Stimulated activated CD4-positive, alpha-beta T cell treated with anti-CD3 and anti-CD28 coated beads, TNF-alpha, amount 100 ng/mL, for 48 hours (primary cell): ENCODE measurements at places on chromosomes 6 and 20.

GRCh38 chr20:13337090-13337784, 116.2 kb downstream of the ISM1 start:
- DNase-seq: no peak

DNA sequence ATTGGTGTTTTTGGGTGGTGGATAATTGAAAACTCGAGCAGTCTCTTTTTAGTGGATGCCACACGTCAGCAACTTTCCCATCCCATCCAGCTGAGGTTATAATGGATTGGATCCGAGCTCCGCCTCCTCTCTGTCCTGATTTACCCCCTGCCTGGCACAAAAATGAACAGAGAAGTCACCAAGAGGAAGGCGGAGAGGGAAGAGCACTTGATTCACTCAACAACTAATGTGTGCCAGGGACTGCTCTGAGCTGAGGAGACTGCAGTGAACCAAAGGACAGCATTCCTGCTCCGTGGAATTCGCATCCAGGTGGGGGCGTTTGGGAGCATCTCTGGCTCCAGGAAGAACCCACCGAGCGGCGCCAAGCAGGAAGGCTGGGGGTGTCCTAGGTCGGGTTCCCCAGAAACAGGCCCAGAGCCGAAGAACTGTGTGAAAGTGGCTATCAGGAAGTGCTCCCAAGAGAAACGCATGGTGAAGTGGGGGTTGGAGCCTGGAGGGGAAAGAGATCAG, 95.8 kb upstream of the NAA20 start:
- no peak for DNase-seq

DNA sequence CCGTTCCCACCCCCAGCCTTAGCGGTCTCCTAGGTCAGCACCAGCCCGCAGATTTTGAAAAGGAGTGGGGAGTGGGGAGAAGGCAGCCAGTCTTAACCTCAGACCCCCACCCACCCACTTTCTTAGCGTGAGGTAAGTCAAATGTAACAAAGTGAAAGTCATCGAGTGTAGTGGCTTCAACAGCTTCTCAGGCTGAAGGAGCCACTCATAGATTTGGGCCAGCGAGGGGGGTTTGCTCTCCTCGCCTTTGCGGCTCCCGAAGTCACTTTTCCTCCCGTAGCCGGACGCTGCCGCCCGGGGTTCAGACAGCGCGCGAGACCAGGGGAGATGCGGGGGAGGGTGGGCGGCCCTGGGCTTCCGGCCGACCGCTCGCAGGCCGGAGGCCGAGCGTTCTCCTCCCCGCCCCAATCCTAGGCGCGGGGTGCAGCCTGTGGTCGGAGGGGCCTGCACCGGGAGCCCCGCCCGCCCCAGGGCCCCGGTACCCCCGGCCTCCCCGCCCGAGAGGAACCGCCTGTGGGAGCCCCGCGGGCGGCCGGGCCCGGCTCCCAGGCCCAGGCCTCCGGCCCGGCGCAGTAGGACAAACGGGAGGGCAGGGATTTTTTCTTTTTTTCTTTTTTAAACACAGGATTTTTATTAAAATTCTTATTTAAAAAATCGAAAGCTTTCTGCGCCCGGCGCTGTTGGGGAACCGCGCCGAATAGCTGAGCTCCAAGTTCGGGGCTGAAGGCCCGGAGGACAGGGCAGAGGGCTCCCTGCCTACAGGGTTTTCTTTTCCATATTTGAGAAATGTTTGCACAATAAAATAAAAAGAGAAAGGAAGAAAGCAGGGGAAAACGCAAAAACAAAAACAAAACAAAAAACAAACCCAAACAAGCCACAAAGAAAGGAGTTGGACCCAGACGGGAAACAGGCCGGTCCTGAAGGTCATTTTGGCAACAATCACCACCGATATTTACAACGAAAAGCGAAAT, 3.2 kb downstream of the NKX2-2 start:
- no peak for DNase-seq

DNA sequence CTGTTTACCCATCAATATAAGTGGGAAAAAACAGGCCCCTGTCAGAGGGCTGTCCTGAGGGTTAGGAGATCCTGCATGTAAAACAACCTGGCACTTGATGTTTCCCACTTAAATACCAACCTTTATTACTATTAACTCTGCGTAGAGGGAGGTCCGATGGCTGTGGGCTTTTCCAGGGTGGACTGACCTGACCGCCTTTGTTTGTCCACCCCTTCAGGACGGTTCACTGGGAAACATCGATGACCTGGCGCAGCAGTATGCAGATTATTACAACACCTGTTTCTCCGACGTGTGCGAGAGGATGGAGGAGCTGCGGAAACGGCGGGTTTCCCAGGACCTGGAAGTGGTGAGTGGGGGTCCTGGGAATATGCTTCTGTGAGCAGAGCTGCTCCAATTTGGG, 47.3 kb downstream of the SASH1 start:
- DNase-seq: no peak

DNA sequence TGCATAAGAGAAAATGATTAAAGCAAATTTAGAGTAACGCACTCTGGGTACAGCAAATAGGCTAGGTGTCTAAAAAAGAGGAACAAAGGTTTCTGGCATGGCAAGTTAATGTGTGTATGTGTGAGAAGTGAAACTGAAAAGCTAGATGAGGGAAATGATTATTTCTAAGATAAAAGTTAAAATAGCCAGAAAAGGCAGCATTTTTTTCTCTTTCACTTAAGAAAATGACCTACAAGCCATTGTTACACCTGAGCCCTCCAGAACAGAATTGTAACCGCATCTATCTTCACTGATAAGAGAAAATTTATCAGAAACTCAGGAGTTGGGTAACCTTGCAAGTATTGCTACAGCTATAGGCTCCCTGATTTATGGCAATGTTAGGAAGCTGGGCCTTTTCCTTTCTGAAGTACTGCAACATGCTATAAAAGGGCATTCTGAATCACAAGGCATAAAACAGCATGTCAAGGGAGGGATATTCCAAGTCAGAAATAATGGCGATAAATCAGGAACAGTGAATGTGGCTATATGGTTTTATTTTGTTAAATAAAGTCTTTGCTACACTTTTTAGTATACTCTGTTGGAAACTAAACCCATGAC, 395.3 kb downstream of the TBC1D32 start:
- DNase-seq: no peak

- no peak for DNase-seq
These were observed 251.5 kb downstream of the TFAP2A start for GRCh38 chr6:10163203-10163962.

DNA sequence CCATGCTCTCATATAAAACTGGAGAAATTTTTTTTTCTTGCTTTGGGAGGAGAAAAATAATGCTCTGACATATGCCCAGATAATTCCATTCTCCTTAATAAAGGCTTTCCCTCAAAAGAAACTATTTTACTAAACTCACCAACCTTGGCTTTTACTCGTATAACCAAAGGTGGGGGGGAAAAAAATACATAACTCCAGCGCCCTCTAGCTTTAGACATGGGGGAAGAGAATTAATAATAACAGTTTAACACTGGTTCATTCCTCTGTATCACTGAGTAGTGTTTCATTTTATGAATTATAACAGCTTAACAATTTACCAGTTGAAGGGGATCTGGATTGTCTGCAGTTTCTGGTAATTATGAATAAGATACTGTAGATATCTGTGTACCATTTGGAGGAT, 1226.1 kb downstream of the GRIK2 start:
- no peak for DNase-seq

- no peak for DNase-seq
These were observed 143.3 kb downstream of the SMOC2 start for GRCh38 chr6:168584249-168584648.

DNA sequence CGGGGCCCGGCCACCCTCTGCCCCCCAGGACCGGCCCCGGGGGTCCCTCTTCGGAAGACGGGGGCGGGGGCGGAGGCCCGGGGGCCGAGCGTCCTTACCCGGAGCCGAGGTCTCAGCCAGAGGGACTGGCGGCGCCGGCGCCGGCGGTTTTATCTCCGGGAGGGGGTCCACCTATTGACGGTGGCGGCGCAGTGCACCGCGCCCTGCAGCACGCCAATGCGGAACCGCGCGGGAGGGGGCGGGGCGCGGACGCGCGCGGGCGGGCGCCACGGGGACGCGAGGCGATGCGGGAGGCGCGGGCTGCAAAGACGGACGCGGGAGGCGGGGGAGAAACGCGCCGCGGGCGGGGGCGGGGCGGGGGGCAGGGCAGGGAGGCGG, at the start of gene EEF1A2:
Gene EEF1A2 (minus strand): TSS at position 124 of the 378 bp plus-strand sequence. CDS start 1,320 bp downstream, outside the sequence.
- DNase-seq: no peak
